ENCODE measurements at places on chromosomes 6 and 20.

- no peak for DNase-seq
Observed at GRCh38 chr6:100877851-100878250, 3.3 kb downstream of the ASCC3 start.

DNA sequence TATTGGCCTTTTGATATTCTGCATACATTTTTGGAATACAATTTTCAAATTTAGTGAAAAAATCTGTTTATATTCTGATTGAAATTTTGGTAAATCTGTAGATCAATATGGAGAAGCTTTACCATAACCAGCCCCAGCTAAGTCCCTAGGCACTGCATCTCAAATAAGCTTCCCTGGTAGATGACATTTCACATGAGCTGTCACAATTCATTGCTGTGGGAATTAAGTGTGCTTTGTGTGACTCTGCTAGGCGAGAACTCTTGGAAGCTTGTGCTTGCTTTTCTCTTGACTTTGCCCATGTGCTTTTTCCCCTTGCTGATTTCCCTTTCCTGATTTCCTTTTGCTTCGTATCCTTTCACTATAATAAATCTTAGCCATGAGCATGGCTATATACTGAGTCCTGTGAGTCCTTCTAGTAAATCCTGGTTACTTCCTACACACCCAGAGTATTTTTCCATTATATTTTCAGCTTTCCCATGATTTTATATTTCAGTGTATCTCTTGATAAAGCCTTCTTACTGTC, 166.5 kb upstream of the MMS22L start:
- DNase-seq = no peak

DNA sequence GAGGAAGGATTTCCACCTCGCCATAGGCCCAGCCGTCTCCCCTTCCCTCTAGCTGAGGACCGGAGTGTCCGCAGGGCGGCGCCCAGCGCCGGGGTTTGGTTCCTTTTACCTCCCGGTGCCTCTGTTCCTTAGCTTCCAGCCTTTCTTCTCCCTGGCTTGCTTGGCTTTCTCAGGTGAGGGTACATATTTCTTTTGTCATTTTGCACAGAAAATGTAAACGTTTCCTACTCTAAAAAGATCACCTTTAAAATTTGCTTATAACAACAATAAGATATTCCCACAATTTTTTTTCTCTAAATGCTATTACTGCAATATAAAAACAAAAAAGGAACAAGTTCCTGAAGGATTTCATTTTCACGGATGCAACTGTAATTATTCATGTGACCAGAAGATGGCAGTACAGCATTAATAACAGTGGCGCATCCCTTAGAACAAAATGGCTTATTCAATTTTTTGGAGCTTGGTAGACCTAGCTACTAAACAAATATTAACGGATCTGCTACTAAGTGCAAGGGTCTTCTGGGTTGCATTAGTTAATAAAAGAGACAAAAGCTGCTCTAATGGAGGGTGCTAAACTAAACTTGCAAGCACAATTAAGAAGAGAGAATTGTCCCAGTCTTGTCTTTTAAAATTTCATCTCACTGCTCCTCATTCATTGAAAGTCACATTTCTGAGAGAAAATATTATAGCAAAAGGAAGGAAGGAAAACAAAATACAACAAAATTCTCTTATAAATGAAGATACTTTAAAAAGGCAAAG, 172.9 kb downstream of the ADGRG6 start:
- no peak for DNase-seq

GRCh38 chr6:160500639-160501038, 152.5 kb downstream of the SLC22A3 start:
- DNase-seq = no peak

DNA sequence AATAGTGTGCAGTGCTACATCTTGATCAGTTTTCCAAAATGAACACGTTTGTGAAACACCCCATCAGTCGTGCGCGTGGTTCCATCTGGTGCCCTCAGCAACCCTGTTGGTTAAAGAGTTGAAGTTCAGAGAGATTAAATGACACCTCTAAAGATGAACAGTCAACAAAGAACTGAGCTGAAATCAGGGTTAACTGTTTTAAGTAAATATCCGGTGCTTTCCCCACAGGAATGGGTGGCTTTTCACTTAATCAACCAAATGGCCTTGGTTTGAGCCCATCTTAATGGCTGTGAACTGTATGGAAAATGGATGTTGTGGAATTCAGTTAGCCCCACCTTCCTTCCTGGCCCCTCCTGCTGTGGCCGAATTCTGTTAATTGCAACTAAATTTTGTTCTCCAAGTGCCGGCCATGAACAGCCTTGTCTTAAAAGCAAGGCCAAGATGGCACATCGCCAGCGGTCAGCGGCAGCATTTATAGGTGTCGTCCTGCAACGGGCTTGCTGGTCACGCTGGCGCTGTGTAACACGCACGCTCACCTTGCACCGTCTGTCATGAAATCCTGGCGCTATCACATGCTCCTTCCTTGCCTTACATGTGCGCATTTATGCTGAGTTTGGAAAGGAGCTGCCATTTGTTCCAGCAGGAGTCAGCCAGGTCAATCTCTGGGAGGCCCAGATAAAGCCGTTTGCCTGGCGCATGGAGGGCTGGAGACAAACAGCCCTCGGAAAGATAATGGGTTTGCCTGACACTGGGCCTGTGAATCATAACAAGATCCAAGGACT, 164.5 kb downstream of the ERMARD start:
- DNase-seq = no peak

- DNase-seq = no peak
Observed at GRCh38 chr6:150302520-150303176, 66.2 kb upstream of the IYD start.

- DNase-seq = no peak
Observed at GRCh38 chr6:89643406-89643805, 4.9 kb upstream of the LYRM2 start.

GRCh38 chr20:20439602-20440190, 71.8 kb downstream of the INSM1 start:
- no peak for DNase-seq

- no peak for DNase-seq
Observed at GRCh38 chr6:13096084-13096483, 232.3 kb downstream of the TBC1D7 start.
